Thyroid gland (tissue), 4 donors: ENCODE measurements at places on chromosomes 12 and 14.

GRCh38 chr14:35333264-35333730 is 41.1 kb downstream of the PSMA6 start:
- H3K36me3 ChIP-seq, result no peaks in the 10 kb centered on the region
- H3K27ac ChIP-seq, result peak overlapping the region; percentile 83
- DNase-seq, result peak; percentile 47
- no peaks in the 10 kb centered on the region for H3K27me3 ChIP-seq
- peaks cover 69% of the 10 kb centered on the region for H3K4me1 ChIP-seq
- no peak overlapping the region for H3K4me3 ChIP-seq

GRCh38 chr12:14357486-14357885 is 8.0 kb upstream of the ATF7IP start:
- no peaks in the 10 kb centered on the region for H3K36me3 ChIP-seq
- H3K27me3 ChIP-seq, result no peaks in the 10 kb centered on the region
- peak; percentile 73 for DNase-seq

- no peak overlapping the region for H3K4me3 ChIP-seq
- no peaks in the 10 kb centered on the region for H3K4me1 ChIP-seq
Observed at GRCh38 chr12:67080637-67081036, 188.5 kb upstream of the CAND1 start.

- H3K4me1 ChIP-seq, result peaks cover 6% of the 10 kb centered on the region
- no peak overlapping the region for H3K27ac ChIP-seq
- no peaks in the 10 kb centered on the region for H3K36me3 ChIP-seq
- H3K4me3 ChIP-seq, result no peak overlapping the region
- DNase-seq, result no peak
Observed at GRCh38 chr14:50820786-50821509, 10.0 kb downstream of the NIN start.

DNA sequence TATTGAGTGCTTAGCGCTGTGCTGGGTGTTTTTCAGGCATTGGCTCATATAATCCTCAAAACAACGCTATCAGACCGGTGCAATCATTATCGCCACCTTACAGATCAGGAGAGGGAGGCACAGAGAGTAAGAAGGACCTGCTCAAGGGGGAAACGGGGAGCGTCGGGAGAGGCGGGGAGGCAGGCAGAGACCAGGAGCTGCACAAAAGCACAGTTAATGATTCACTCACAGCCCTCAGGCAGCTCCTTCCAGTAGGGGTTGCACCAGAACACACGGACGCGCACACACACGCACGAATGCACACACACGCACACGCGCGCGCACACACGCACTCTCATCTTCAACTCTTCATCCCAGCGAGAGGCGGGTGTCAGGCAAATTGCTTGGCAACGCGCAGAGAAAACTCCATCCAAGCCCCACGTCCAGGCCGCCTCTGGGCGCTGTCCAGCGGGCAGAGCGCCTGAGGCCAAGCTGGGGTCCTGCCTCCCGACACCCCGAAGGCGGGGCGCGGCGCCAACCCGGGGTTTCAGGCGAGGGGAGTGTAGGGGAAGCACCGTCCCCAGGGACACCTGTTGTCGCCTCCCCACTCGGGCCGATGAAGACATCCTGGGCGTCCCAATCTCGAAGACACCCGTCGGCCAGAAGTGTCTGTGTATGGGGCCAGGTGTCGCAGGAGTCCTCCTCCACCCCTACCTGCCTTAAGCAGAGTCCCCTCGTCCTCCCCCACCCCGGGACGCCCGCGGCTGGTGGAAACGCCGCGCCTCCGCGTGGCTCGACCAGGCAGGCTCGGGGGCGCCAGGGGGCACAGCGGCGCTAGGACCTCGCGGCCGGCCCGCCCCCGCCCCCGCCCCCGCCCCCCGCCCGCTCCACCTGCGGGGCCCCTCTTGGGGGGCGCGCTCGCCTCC is 35.5 kb upstream of the STON2 start:
- peak; percentile 59 for DNase-seq
- H3K27me3 ChIP-seq, result no peaks in the 10 kb centered on the region
- H3K27ac ChIP-seq, result peak overlapping the region; percentile 47
- no peaks in the 10 kb centered on the region for H3K36me3 ChIP-seq
- peak overlapping the region; percentile 11 for H3K4me3 ChIP-seq

DNA sequence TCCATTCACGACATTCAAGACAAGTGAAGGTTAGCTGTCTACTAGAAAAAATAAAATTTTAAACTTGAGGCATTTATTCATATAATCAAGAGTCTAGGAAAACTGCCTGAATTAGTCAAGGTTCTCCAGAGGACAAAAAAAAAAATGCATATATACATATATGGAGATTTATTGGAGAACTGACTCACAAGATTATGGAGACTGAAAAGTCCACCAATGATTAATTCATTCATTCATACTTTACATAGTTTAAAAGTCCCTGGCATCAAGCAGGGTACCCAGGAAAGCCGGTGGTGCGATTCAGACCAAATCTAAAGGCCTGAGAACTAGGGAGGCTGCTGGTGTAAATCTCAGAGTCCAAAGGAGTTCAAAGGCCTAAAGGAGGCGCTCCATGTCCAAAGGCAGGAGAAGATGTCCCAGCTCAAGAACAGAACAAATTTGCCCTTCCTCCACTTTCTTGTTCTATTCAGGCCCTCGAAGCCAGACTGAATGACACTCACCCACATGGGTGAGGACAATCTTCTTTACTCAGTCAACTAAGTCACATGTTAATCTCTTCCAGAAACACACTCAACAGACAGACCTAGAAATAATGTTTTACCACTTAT is 64.3 kb downstream of the ANKS1B start:
- no peak overlapping the region for H3K27ac ChIP-seq
- H3K36me3 ChIP-seq, result no peaks in the 10 kb centered on the region
- H3K4me1 ChIP-seq, result no peaks in the 10 kb centered on the region
- no peaks in the 10 kb centered on the region for H3K27me3 ChIP-seq
- no peak overlapping the region for H3K4me3 ChIP-seq
- DNase-seq, result no peak

DNA sequence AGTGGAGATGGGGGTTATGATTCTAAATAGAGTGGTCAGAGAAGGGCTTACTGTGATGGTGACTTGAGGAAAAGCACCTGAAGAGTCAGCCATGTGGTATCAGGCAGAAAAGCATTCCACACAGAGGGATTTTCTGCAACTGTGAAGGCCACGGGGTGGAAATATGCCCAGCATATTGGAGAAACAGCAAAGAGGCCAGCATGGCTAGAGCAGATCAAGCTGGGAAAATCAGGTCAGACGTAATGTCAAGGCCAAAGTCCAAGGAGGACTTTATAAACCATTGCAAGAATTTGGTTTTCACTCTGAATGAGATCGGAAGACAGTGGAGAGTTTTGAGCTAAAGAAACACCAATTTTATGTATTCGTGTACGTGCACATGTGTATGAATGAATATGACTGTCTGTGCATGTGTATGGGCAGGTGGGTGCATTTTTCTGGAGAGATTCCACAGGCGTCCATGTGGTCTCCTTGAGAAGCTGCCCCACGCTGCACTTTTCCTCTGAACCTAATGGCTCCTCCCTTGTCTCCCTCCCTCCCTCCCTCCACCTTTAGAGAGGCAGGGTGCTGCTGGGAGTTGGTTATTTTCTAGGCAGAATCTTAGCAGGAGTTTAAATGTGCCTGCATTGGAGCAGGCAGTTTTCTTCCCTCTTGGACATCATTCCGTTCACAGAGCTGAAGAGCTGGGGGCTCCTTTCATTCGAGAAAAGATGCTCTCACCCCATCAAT is 97.4 kb upstream of the PPP4R3A start:
- H3K27me3 ChIP-seq, result no peaks in the 10 kb centered on the region
- no peak for DNase-seq

- peak overlapping the region; percentile 44 for H3K27ac ChIP-seq
- H3K27me3 ChIP-seq, result no peaks in the 10 kb centered on the region
- H3K36me3 ChIP-seq, result no peaks in the 10 kb centered on the region
- H3K4me3 ChIP-seq, result no peak overlapping the region
- H3K4me1 ChIP-seq, result peaks cover 13% of the 10 kb centered on the region
Observed at GRCh38 chr12:67593461-67594330, 54.8 kb upstream of the DYRK2 start.

GRCh38 chr12:5514016-5514415 is 82.1 kb downstream of the NTF3 start:
- no peak overlapping the region for H3K4me3 ChIP-seq
- H3K36me3 ChIP-seq, result no peaks in the 10 kb centered on the region
- no peak overlapping the region for H3K27ac ChIP-seq
- H3K27me3 ChIP-seq, result no peaks in the 10 kb centered on the region
- no peaks in the 10 kb centered on the region for H3K4me1 ChIP-seq

GRCh38 chr12:62291864-62292760 is 31.9 kb downstream of the USP15 start:
- no peak overlapping the region for H3K27ac ChIP-seq
- no peak for DNase-seq
- H3K4me1 ChIP-seq, result no peaks in the 10 kb centered on the region

- H3K27me3 ChIP-seq, result no peaks in the 10 kb centered on the region
- H3K4me3 ChIP-seq, result no peak overlapping the region
- peaks cover 17% of the 10 kb centered on the region for H3K4me1 ChIP-seq
- H3K36me3 ChIP-seq, result no peaks in the 10 kb centered on the region
- DNase-seq, result no peak
Observed at GRCh38 chr14:82502043-82502442, 968.4 kb upstream of the SEL1L start.

- DNase-seq, result no peak
- no peaks in the 10 kb centered on the region for H3K36me3 ChIP-seq
- H3K27ac ChIP-seq, result no peak overlapping the region
- no peaks in the 10 kb centered on the region for H3K4me1 ChIP-seq
Observed at GRCh38 chr12:102342281-102343006, 137.9 kb downstream of the IGF1 start.

DNA sequence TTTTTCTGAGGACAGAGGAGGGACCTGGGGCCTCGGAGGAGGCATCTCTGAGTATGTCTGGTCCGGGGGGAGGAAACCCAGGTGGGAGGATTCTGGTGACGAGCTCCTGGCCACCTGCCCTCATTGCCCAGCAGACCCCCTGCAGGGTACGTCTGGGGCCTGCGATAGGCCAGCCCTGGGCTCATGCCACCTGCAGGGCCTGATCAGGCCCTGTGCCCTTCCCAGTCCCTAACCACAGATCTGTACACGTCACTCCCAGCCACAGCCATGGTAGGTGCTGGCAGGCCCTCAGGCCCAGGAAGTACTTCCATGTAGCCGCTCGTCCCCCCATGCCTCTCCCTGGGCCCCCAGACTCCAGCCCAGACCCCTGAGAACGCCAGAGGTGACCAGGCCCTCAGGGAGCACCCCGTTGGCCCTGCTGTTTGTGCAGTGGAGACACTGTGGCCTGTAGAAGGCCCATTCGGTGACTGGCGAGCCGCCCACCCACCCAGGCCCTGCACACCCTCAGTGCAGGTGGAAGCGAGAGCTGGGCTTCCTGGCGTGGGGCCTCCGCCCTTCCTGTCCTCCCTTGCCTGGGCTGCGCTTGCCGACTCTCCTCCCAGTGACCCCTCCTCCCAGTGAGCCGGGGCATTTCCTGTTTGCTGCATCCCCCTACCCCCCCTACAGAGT is 5.7 kb downstream of the INF2 start:
- H3K36me3 ChIP-seq, result no peaks in the 10 kb centered on the region
- peaks cover 70% of the 10 kb centered on the region for H3K4me1 ChIP-seq
- H3K27me3 ChIP-seq, result no peaks in the 10 kb centered on the region
- no peak overlapping the region for H3K4me3 ChIP-seq
- peak overlapping the region; percentile 53 for H3K27ac ChIP-seq

- H3K4me3 ChIP-seq, result no peak overlapping the region
- no peaks in the 10 kb centered on the region for H3K36me3 ChIP-seq
- H3K27me3 ChIP-seq, result no peaks in the 10 kb centered on the region
- no peak overlapping the region for H3K27ac ChIP-seq
- no peak for DNase-seq
Observed at GRCh38 chr12:129446696-129447095, 457.1 kb downstream of the TMEM132D start.

DNA sequence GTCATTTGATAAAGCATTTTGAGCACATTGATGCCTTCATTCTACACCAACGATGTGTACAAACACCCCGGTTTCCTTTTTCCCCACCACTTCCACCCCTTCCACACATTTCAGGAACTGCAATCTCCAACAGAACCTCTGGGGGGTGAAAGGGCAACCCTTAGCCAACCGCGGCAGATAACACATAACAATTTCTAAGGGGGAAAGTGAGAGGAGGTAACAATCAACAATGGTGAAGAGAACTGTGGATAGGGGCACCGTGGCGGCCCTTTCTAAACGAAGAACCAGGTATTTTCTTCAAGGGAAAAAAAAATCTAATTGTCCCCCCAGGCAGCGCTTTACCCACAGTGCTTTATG is 1.1 kb downstream of the KITLG start:
- no peaks in the 10 kb centered on the region for H3K36me3 ChIP-seq
- peak overlapping the region; percentile 46 for H3K27ac ChIP-seq
- DNase-seq, result peak; percentile 3
- H3K27me3 ChIP-seq, result no peaks in the 10 kb centered on the region

GRCh38 chr14:82759656-82760055 is 1226.0 kb upstream of the SEL1L start:
- no peaks in the 10 kb centered on the region for H3K27me3 ChIP-seq
- DNase-seq, result no peak
- no peak overlapping the region for H3K27ac ChIP-seq
- no peaks in the 10 kb centered on the region for H3K4me1 ChIP-seq
